ENCODE measurements at places on chromosomes 2 and 18.

GRCh38 chr2:226634943-226635604, 164.5 kb downstream of the IRS1 start:
- no peak for DNase-seq

GRCh38 chr2:132991471-132992045, 321.6 kb upstream of the LYPD1 start:
- no peak for DNase-seq

DNA sequence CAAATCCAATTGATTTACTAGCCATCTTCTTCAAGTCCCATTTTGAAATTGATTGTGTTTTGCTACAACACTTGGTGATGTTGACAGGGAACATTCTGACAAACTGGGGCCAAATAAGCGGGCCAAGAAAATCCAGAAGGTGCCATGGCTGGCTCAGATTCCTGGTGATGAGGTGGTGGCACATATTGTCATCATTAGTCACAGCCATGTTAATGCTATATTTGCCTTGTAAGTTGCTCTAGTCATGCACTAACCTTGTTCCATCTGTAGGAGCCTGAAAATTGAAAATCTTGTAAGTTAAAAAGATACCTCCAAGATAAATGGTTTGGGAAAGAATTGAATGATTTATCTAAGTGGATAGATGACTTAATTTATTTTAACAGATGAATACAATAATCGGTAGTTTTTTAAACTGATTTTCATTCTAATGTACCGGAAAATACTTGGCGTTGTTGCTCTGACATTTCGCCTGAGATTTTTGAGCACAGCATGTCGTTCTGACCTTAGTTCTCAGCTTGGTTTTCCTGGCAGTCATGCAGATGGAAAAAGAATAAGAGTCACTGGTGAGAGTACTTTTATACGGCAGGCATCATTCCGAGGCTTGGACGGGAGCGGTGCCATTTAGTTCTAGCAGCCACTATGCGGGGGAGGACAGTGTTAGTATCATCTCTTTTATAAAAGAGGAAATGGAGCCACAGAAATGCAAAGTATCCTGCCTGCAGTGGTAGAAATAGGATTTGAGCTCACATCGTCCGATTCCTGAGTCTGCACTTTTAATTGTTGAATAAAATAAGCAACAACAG, 133.9 kb downstream of the ZNF532 start:
- DNase-seq: peak; percentile 59

DNA sequence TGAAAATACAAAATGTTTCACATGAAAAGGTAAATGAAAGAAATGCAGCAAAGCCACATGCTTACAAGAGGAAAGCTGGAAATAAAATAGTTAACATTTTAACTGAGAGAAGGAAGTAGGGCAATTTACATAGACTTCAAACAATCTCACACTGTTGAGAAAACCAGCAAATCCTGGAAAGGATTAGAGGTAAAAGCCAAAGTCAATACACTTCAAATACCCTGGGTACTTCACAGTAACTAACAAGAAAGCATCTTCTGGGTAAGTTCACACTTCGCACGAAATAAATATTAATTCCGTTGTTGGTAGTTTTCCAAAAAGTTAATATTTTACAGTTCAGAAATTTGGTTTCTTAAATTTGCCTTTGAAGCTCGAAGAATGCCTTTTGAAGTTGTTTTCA, 3.5 kb upstream of the ERICH2 start:
- no peak for DNase-seq

DNA sequence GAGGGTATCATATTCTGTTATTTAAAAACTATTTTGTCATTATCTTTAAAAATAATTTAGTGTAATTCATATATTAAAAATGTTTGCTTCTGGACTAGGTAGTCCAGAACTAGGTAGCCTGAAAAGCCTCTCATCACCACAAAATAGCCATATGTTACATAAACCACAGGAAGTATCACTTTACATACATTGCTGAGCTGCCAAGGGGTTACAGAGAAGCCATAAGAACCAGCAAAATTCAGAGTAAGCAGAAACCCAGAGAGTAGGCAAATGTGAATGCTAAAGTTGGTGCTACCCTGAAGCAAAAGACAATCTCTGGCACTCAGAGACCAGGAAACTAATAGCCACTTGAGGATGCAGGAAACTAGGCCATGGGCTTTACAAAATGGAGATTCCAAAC, 60.9 kb downstream of the LOXHD1 start:
- DNase-seq: no peak

DNA sequence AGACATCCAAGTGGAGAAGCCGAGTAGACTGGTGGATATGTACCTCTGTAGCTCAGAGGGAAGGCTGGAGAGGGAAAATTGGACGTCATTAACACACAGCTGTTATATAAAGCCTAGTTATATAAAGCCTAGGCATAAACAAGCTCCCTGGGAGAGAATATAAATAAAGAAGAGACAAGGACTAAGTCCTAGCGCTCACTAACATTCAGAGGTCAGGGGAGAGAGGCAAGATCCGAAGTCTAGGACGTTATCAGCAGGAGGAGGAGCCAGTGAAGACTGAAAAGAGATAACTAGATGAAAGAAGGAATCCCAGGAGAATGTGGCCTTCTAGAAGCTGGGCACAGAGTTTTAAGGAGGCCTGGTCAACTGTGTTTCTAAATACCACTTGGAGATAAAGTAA, 55.3 kb downstream of the NOL10 start:
- DNase-seq: no peak

DNA sequence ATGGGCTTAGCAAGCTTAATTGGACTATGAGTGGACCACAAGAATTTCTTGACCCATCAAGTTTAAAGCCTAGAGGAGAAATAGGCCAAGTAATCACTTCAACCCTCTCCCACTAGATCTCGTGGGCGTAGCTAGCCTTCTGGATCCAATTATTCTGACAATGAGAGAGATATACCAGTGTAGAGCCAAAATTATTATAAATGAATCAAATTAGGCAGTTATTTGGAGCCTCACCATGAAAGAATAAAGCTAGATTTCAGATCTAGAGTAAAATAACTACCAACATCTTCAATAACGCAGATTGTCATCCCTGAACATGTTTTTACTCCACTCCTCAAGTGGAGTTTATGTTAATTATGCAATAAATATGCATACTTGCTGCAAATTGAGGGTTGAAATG, 143.9 kb upstream of the CDH20 start:
- no peak for DNase-seq

- no peak for DNase-seq
These were observed 57.0 kb upstream of the ZC3H15 start for GRCh38 chr2:186429104-186429503.

- DNase-seq: no peak
These were observed 8.6 kb downstream of the CCNT2 start for GRCh38 chr2:134927195-134927594.

- no peak for DNase-seq
These were observed 222.5 kb downstream of the FAM210A start for GRCh38 chr18:13503836-13504235.

DNA sequence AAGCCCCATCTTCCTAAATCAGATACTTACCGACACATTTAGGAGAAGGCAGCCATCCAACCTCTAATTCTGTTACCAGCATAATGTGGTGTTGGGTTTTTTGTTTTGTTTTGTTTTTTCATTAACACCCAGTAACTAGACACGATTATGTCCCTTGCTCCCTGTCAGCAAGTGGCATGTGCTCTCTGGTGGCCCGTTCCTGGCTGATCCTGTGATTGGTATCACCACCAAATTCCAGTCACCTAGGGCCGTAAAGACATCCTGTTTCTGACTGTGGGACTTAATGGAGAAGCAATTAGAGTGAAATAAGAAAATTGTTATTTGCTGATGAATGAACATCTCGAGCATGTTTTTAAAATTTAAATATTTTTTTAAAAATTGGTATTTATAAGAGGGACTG, 5.9 kb upstream of the DLX1 start:
- DNase-seq: no peak

- DNase-seq: no peak
These were observed 66.2 kb downstream of the DNMT3A start for GRCh38 chr2:25275575-25275965.

- no peak for DNase-seq
These were observed 52.9 kb downstream of the SCG2 start for GRCh38 chr2:223549215-223549614.

GRCh38 chr18:59902131-59902992, 2.6 kb downstream of the PMAIP1 start:
- DNase-seq: no peak

GRCh38 chr18:76443519-76444445, 51.3 kb downstream of the ZNF516 start:
- no peak for DNase-seq

DNA sequence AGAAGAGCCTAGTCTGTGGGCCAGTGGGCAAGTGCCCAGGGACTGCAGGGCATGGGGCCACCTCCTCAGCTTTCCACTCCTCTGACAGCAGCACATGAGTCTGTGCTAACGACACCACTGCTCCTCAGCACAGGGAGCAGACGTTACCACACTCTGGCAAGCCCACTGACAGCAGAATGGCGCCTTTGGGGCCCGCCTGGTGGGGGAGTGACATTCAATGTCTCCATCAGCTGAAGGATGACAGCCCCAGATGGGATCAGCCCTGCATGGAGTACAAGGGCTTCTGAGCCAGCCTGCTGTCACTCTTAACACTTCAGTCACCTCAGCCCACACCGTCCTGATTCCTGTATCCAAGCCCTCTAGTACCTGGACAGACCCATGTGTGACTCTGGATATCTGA, 149.4 kb upstream of the SMAD2 start:
- no peak for DNase-seq

DNA sequence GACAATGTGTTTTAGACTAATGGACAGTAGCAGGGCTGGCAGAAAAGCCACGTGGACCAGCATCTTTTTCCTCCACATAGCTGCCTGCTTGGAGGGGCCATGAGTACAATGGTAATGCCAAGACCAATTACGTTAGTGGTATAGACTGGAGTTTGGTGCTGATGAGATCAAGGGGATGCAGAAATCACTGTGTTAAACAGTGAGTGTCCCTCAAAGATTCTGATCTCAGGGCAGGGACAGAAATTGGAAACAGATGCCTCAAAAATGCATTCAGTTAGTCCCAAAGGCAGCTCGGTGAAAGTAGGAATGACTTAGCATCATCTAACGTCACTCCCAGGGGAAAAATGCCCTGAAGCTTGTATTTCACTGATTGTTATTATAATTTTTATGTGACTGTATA, 72.4 kb downstream of the SLC16A14 start:
- no peak for DNase-seq

GRCh38 chr2:102141011-102141943, 1.3 kb upstream of the IL1R1 start:
- DNase-seq: no peak

- no peak for DNase-seq
These were observed 37.1 kb downstream of the NHEJ1 start for GRCh38 chr2:219123356-219124135.

DNA sequence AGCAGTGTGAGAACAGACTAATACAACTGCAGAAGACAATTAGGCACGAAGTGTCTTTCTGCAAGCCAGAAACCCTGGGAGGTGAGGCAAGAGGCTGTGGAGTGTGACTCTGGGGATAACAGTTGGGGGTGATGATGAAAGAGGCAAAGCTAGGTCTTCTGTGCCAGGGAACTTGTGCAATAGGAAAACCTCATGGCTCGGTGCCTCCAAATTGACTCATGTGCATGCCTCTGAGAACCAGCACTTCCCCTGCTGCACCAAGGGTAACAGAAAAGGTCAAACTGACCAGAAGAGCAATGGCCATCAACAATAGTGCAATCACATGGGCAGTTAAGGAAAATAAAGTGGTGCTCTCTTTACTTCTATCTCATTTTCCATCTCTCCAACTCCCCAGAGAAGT, 136.4 kb downstream of the SCG2 start:
- DNase-seq: no peak

DNA sequence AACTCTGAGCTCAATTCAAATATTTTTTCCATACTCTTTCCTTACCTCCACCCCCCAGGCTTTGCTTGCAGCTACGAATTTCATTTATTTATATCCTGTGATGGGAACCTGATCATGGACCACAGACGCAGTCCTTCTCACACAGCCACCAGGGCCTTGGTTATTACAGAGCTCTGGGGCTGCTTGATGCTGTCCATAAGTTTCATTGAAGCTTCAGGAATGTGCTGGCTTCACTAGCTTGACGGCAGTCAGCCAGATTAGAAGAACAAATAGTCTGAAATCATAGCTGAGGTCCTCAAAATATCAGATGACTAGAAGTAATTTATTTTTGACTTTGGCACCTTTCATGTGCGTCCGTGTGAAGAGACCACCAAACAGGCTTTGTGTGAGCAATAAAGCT, 104.9 kb downstream of the VWA3B start:
- DNase-seq: no peak

DNA sequence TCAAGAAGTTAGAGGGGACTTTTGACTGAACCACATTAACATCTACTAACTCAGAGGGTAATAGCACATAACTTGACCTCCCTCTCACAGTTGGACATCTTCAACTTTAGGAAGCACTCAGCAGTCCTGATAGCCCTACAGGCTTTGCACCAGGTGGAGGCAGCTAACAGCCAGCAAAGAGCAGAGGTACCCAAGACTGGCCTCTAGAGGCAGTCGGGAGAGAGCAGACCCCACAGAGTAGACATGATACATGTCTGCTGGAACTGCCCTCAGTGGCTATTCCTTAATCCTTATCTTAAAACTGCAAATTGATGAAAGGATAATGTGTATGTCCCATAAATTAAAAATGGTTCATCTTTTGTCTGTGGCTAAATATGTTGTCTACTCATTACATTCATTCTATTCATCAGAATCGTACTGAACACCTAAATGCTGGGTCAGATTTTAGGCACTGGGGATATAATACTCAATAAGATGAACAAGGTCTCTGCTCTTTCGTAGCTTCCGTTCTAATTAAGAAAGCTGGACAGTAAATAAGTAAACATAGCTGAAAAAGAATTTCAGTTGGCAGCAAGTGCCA, 49.8 kb downstream of the CAB39 start:
- no peak for DNase-seq

DNA sequence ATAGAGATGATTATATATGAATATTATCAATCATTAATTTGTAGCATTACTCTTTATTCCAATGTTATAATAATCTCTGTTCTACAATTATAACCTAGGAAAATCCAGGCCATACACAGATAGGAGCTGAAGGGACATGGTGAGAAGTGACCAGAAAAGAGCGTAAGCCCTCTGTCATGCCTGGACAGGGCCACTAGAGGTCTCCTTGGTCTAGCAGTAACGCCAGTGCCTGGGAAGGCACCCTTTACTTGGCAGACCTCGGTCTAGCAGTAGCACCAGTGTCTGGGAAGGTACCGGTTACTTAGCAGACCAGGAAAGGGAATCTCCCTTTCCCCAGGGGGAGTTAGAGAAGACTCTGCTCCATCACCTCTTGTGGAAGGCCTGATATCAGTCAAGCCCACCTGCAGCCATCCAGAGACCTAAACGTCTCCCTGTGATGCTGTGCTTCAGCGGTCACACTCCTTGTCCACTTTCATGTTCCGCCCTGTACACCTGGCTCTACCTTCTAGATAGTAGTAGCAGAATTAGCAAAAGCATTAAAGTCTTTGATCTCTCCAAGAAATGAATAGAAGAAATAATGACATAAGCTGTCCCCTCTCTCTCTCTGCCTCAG, 447.5 kb upstream of the FSIP2 start:
- DNase-seq: no peak

- no peak for DNase-seq
These were observed 157 bp downstream of the PTGR3 start for GRCh38 chr18:75208836-75209128.

GRCh38 chr18:23809415-23809814, 120.2 kb downstream of the LAMA3 start:
- DNase-seq: no peak

GRCh38 chr2:189512879-189513278, 67.7 kb downstream of the SLC40A1 start:
- no peak for DNase-seq

GRCh38 chr2:204888222-204888621, 342.9 kb downstream of the PARD3B start:
- DNase-seq: no peak
